ENCODE measurements at places on chromosomes 1 and 21.

GRCh38 chr1:87367549-87367948 is 38.9 kb downstream of the LMO4 start:
- no peak for DNase-seq

DNA sequence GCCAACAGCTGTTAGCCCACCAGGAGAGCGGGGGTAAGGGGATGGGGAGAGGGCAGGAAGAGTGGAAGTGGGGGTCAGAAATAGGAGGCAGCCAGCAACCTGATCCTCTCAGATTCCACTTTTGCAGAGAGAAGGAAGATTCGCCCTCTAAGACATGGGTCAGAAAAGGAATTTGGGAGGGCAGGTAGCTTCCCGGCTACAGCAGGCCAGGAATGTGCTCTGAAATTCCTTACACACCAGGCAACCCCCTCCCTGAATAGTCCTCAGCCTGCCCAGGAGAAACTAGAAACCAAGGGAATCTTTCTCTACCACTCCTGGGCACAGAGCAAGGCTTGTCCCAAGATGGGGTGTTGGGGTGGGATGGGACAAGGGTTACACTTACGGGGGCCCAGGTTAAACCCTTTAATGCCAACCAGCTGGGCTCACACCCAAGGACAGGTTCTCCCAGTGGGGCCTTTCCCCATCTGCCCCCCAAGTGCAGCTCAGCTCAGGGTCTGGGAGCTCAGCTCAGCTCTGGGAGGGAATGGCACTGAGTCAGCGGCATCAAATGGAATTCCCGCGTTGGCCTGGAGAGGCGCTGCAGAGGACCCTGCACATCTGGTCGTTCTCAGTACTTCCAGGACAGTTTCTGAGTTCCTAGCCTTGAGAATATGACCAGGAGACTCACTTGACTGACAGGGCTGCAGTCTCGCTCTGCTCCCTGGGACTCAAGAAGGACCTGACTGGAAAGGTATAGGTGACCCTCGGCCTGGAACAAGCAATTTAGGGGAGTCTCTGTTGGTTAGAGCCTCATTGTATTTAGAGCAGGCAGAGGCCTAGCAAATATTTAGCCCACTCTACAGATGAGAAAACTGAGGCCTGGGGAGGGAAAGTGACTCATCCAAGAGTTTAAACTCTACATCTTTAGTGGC is 761 bp downstream of the TNNT2 start:
- no peak for DNase-seq

- no peak for DNase-seq
Measured at GRCh38 chr1:23607944-23608343, 48.6 kb upstream of the ID3 start.

DNA sequence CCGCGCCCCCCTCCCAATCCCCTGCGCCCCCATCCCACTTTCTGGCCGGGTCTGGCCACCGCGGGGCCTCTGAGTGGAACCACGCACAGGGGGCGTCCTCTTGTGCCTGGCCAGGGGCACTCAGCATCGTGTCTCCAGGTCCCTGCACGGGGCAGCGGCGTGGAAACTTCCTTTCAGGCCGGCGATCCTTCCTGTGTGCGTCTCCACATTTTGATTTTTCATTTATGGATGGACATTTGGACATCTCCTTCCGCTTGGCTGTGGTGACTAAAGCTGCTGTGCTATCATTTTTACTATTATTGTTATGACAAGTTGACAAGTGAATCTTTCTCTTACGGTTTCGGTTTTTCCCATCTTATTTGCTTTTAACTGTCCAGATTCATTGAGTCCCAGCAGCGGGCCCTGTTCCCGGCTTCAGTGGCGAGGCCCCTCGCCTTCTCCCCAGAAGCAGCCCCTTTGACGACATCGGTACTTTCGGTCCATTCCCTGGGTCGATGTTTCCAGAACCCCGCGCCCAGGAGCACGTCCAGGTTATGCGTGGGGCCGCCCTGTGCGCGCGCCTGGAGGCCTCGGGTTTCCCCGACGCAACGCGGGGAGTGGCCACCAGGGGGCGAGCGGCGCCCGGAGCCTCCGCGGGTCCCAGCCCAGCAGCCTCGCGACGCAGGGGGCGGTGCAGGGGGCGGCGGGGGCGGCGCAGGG is 12.4 kb upstream of the SLC19A1 start:
- peak; percentile 91 for DNase-seq

GRCh38 chr1:205922314-205922713 is 20.9 kb downstream of the SLC26A9 start:
- DNase-seq: no peak

DNA sequence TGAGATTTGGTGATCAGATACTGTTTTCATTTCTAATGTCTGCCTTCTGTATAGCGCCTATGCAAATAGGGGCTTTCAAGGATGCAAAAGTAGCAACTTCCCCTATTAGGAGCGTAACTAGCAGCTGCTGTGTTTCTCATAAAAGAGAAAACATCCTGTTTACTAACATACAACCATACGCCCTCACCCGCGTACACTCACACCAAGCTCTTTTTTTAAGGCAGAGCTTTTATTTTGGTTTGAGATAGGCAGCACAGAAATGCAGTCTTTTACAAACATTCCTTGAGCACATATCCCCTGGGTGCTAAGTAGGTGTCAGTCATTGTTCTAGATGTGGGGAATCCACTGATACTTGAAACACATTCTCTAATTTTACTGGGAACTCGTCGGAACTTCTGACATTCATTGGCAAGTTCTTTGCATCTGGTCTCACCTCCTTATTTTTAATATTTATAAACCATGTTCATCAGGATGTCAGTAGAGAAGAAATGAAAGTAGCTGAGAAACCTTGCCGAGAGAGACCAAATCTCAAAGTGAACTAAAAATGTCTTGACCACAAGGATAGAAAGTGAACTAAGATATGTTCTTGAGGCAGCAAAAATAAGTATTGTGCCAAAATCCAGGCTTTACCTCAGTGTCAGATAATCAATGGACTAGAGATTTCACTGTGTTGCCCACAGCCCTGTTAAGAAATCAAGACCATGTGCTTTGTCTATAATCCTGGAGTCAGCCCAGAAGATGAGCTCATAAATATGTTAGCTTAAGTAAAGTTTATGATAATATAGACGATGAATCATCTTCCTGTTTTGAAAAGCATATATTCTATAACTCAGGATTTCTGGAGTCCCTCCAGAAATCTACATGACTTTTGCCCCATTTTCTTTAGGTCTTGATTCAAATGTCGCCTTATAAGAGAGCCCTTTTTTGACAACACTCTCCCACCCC is 350.9 kb downstream of the ST6GALNAC3 start:
- no peak for DNase-seq

DNA sequence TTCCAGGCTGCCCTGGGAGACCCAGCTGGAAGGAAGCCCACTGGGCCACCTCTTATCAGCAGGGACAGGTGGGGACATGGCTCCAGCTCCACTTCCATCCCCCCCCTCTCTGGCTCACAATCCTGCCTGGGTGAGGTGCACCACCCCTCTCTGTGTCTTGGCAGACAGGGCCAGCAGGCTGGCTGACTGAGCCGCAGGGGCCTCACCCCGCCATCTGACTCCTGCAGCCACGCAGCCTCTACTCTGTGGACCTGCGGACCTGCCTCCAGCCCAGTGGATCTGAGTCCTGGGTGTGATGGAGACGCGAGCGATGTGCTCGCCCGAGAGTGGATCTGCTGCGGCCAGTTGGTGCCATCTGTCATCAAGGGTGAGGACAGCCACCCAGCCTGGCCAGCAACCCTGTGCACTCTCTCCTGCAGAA is 30.1 kb downstream of the RCC2 start:
- no peak for DNase-seq

DNA sequence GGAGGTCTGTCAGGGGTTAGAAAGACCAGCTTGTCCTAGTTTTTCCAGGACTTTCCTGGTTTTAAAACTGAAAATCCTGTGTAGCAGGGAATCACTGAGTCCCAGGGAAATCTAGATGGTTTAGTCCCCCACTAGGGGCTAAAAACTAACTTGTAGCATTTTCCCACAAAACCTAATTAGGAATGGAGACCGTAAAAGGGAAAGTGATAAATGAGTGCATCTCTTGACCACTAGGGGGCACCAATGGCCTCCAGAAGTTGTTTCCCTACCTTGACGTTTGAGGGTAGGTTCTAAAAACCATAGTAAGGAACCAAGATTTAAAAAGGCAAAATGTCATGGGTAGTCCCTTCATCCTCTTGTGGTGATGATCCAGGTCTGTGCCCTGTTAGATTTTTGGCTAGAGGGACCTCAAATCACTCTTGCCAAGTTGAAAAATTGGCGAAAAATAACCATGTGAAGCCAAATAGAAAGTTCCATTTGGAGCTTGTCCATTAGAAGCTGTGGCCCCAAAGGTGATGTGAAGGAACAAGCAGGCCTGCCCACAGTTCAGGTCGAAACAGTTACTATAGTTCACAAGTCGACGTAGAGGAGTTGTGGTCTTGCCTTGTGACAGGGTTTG is 24.5 kb downstream of the CLIC6 start:
- DNase-seq: peak; percentile 35

- no peak for DNase-seq
Measured at GRCh38 chr1:70483342-70483741, 72.3 kb downstream of the CTH start.

- no peak for DNase-seq
Measured at GRCh38 chr1:211370669-211371068, 44.0 kb downstream of the TRAF5 start.

DNA sequence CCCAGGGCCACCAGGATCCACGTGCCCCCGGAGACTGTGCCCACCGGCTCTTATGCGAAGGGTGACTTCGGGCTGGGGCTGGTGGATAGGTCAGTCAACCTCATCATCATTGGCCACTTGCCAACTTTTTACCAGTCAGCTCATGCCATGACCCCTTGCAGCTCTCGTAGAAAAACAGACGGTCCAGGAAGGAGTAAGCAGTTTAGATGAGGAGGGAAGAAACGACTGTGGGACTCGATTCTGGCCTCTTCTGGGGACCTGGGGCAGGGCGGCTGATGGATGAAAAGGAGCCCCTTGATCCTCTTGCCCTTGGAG is 41.0 kb downstream of the UBASH3A start:
- no peak for DNase-seq

DNA sequence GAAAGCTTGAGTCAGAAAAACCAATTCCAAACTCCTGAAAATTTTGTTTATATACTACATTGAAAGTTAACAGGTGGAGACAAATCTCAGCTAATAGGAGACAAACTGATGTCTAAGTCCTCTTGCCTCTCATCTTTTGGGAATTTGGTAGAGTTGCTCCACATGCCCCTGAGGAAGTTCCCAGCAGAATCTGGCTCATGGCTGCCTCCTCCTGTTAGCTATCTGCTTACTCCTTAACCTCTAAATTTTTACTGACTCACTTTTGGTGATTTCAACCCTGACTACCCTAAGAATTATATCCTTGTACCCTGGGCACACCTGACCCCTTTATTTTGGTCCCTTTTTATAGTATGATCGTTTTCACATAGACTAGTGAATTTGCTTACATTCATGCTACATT is 633.7 kb upstream of the USP24 start:
- no peak for DNase-seq

- no peak for DNase-seq
Measured at GRCh38 chr1:99170516-99170915, 93.8 kb upstream of the PLPPR4 start.

DNA sequence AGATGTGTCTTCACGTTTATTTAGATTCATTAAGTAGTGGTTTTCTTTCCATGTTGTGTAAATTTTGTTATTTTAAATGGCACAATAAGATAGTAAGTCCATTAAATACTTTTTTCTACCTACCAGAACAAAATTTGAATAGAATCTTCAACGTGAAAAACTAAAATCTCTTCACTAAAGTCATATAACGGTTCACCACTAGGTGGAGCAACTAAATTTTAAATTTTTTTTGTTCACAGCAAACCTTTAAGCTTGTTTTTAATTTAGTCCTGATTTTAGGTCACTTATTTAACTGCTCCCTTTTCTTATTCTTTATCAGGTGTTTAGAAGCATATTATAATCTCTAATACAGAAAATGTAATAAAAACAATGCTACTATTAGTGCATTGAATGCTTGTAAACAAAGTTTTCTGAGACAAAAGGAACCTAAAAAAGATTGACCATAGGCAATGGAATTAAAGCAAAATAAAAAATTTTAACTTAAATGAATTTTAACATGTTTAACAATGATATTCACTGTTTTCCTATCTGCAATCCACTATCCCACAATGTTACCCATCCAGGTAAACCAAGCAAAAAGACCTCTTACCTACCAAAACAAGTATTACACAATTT is 28.3 kb upstream of the PKN2 start:
- no peak for DNase-seq
